ENCODE measurements at places on chromosomes 5 and 9.

- DNase-seq, result no peak
Measured at GRCh38 chr9:135126451-135127187, 39.2 kb downstream of the OLFM1 start.

GRCh38 chr5:135032695-135032998, 1.4 kb downstream of the PITX1 start:
- no peak for DNase-seq

- no peak for DNase-seq
Measured at GRCh38 chr9:113369855-113370140, 7.0 kb downstream of the HDHD3 start.

DNA sequence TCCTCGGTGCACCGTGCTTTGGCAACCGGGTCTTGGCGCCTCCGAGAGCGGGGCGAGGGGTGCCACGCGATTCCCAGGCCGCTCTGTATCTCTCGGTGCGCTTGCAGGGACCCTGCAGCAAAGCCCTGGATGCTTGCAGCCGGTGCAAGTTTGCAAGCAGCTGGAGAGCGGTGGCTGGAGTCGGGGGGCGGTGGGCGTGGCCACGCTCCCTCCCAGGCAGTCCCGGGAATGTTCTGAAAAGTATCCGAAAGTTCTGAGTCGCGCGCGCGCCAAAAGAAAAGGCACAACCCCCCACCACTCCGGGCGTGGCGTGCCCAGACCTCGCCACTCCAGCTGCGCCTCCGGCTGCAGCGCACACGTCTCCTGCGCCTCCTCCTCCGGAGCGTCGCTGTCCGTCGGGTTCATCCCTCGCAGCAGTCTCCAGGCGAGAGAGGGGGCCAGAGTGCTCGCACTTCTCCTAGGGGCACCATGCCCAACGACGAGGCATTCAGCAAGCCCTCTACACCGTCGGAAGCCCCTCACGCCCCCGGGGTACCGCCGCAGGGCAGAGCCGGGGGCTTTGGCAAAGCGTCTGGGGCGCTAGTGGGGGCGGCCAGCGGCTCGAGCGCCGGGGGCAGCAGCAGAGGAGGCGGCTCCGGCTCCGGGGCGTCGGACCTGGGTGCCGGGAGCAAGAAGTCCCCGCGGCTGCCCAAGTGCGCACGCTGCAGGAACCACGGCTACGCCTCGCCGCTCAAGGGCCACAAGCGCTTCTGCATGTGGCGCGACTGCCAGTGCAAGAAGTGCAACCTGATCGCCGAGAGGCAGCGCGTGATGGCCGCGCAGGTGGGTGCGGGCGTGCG, at the start of gene DMRT1:
Gene DMRT1 (plus strand): TSS at position 327 of the 839 bp plus-strand sequence. CDS start 142 bp downstream, at position 469.
- DNase-seq, result no peak

DNA sequence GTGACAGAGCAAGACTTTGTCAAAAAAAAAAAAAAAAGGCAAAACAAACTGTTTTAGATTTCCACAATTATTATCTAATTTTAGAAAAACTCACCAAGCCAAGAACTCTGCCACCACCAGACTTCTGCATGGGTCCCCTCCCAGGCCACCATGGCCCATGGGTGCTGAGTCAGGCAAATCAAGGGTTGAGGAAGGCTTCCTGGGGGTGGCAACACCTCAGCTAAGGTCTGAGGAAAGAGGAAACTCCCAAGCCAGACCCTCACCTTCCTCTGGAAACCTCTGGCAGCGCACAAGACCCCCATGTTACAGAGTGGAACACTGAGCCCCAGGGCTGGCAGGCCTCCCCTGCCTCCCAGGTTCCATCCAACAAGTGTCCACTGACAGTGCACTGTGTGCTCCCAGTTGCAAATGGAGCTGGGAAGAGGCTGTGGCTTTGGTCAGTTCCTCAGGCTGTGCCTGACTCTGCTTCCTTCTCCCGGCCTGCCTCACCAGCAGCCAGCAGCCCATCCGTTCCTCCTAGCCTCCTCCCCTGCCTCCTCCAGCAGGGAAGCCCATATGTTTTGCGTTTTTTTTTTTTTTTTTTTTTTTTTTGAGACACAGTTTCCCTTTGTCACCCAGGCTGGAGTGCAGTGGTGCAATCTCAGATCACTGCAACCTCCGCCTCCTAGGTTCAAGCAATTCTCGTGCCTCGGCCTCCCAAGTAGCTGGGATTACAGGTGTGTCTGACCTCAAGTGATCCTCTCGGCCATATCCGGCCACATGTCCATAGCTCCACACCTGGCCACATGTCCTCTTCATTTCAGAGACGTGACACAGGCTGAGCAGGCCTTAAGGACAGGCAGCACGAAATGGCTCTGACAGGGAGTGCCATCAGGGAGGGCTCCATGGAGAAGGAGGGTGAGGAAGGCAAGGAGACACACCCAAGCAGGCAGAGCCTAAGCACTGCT, 3.5 kb upstream of the SUSD3 start:
- no peak for DNase-seq

GRCh38 chr5:180400416-180400815, 47.3 kb upstream of the GFPT2 start:
- no peak for DNase-seq

GRCh38 chr5:180641566-180641900, 7.9 kb downstream of the FLT4 start:
- no peak for DNase-seq

- no peak for DNase-seq
Measured at GRCh38 chr5:107805824-107806223, 135.1 kb upstream of the EFNA5 start.

GRCh38 chr9:136151214-136151804, 32.6 kb upstream of the TMEM250 start:
- DNase-seq, result no peak

DNA sequence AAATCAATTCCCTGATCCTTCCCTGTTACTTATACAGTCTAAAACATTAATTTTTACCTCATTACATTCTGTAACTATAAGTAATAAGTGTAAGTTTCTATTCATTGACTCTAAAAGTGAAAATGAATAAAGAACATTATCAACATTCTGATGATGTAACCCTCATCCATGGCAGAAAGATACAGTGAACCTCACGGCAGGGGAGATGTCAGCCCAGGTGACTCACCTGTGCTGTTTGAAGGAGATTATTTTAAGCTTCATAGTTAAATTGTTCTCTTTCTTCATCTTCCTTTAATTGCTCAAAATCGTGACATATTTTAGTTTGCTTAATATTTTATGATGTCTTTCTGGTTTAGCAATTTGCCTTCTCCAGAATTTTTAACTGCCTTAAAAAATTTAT, 268.1 kb downstream of the FSTL4 start:
- no peak for DNase-seq

DNA sequence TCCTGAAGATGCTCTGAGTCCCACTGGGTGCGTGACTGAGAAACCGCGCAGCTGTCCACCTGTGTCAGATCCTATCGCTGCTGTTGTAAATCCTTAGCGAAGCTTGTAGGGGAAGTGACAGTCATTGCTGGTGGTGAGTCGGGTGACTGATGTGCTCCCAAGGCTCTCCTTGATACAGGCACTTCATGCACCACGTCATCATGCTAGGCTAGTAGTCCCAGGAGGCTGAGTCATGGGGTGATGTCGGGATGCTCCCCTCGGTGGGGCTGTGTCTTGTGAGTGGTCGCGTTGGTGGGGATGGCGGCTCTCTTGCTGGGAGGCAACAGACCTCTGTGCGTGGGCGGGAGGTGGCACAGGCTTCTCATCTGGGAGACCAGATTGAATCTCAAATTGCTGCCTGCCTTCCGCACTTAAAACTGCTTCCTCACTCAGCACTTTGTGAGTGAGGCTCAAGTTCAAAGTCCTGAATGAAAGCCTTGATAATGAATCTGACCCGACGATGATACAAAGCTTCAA, 84.7 kb downstream of the CSNK1A1 start:
- DNase-seq, result no peak

DNA sequence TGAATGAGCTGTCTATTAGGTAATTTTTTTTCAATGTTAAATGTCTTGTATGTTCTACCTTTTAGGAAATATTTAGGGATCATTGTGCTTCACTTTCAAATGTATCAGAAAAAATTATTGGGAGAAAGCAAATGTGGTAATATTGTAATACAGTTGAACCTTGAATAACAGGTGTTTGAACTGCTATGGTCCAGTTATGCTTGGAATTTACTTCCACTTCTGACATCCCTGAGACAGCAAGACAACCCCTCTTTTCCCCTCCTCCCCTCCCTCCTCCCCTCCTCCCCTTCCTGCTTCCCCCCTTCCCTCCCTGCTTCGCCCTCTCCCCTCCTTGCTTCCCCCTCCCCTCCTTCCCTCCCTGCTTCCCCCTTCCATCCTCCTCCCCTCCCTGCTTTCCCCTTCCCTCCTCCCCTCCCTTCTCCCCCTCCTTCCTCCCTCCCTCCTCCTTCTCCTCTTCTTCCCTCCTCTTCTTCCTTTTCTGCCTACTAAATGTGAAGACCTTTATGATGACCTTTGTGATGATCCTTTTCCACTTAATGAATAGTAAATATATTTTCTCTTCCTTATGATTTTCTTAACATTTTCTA, 146.6 kb downstream of the FGF1 start:
- no peak for DNase-seq

DNA sequence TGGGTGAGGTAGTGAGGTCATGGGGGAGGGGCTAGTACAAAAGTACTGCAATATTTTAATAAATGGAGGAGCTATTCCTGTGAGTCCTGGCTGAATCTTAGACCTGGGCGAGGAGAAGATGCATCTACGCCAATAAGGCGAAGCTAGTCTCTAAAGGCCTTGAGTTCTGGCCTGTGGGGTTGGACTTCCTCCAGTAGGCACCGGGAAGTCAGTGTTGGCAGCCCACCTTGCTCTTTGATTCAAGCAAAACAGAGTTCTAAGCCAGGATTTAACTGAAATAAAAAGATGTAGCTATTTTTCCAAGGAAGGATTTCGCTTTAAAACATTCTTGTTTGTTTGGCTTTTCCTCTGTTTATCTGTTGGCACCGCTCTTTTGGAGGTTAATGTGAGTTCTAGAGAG, 244.6 kb downstream of the KIF4B start:
- DNase-seq, result no peak

- no peak for DNase-seq
Measured at GRCh38 chr9:33106827-33107621, 30.6 kb upstream of the SMU1 start.

GRCh38 chr9:124346347-124347163, 68.7 kb downstream of the PSMB7 start:
- no peak for DNase-seq

GRCh38 chr9:21624675-21625644, 142.8 kb upstream of the IFNE start:
- no peak for DNase-seq

DNA sequence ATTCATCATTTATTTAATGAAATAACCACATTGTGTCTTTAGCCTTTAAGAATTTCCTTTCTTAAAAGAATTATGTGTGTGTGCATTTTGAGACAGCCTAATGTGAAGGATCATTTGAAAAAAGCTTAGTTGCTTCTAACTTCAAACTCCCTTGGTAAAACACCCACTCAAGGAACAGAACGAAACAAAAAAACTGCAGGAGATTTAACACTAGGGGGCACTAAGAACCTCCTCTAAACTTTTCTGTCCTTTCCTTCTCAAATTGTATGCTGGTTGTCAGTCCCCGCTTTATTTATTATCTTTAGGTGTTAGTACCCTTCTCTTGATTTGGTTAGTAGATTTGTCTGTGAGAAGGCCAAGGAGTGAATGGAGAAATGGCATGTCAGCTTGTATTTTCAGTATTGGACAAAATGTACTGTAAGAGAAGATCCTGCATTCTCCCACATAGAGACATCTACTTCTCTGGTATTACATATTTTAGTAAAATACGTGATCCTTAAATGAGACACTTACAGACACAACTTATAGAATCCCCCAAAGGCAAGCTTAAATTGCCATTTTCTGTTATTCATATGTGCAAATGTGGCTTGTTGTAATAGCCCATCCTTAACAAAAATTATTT, 229.7 kb downstream of the MRPS30 start:
- DNase-seq, result peak; percentile 55

DNA sequence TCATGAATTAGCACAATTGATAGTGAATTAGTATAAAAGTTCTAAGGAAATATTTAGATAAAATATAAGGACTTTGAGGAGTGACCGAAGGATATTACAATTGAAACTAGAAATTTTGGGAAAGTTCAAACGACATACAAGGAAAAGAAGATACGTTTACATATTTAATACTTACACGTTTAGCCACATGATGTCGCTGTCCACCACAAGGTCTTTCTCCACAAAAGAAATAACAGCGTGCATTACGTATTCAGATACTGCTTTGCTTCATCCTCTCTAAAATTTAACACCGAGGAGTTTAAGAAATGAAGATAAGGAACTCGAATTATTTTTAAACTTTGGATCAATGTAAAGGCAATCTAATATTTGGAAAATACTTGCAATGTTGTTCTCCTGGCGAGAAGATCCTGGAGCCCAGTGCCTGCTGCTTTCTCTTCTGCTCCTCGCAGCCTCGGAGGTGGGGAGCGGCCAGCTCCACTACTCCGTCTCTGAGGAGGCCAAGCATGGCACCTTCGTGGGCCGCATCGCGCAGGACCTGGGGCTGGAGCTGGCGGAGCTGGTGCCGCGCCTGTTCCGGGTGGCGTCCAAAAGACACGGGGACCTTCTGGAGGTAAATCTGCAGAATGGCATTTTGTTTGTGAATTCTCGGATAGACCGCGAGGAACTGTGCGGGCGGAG, at the start of gene PCDHA3:
Gene PCDHA3 (plus strand): TSS at position 242 of the 678 bp plus-strand sequence.
- DNase-seq, result peak; percentile 12

GRCh38 chr5:83044926-83045325, 32.3 kb downstream of the TMEM167A start:
- no peak for DNase-seq

DNA sequence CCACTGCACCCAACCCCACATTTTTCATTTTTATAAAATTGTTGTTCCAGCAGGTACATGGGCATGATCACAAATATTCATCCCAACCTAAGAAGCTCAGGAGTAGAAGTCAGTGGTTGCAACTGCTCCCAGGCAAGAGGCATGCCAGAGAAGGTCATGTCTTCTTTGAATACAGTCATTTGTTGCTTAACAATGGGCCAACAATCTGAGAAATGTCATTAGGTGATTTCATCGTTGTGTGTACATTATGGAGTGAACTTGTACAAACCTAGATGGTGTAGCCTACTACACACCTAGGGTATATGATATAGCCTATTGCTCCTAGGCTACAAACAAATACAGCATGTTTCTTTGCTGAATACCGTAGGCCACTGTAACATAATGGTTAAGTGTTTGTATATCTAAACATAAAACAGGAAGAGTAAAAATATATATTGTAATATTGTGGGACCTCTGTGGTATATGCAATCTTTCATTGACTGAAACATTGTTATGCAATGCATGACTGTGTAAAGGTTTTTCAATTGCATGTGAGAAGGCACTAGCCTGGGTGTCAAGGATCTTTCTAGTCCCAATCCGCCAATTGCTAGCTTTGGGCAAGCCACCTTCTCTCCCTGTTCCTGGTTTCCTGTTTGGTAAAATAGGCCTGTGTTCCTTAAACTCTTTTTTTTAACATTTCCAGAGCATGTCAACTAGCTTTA, 27.6 kb downstream of the ATP10B start:
- DNase-seq, result no peak

DNA sequence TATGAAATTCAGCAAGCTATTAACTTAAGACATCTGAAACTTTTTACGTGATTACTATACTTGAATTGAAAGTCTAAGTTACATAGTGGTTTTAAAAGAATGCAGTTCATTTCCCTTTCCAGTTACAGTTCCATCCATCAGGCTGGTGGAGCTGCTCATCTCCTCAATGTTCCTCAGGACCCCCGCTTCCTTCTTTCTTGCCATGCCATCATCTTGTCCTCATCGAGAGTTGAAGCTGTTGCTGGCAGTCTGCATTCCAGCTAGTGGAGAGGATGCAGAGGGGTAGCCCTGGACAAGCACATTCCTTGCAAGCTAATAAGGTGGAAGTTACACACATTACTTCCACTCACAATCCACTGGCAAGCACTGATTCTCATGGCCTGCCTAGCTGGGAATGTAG, 8.8 kb upstream of the RNF183 start:
- DNase-seq, result no peak

- DNase-seq, result no peak
Measured at GRCh38 chr5:148156609-148157008, 11.7 kb upstream of the SPINK14 start.

Measured in NCI-H1694 (cell line).